D721Med (cell line): ENCODE measurements at places on chromosomes 13 and 19.

DNA sequence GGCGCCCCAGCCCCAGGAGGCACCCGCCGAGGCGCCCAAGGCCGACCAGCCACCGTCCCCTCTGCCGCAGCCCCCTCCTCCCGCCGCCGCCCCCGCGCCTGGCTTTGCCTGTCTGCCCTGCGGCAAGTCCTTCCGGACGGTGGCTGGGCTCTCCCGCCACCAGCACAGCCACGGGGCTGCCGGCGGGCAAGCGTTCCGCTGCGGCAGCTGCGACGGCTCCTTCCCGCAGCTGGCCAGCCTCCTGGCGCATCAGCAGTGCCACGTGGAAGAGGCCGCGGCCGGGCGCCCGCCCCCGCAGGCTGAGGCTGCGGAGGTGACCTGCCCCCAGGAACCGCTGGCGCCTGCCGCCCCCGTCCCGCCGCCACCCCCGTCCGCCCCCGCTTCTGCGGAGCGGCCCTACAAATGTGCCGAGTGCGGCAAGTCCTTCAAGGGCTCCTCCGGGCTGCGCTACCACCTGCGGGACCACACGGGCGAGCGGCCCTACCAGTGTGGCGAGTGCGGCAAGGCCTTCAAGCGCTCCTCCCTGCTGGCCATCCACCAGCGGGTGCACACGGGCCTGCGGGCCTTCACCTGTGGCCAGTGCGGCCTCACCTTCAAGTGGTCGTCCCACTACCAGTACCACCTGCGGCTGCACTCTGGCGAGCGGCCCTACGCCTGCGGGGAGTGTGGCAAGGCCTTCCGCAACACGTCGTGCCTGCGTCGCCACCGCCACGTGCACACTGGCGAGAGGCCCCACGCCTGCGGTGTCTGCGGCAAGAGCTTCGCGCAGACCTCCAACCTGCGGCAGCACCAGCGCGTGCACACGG is 2.6 kb upstream of the NAT14 start:
- DNase-seq, result no peak

DNA sequence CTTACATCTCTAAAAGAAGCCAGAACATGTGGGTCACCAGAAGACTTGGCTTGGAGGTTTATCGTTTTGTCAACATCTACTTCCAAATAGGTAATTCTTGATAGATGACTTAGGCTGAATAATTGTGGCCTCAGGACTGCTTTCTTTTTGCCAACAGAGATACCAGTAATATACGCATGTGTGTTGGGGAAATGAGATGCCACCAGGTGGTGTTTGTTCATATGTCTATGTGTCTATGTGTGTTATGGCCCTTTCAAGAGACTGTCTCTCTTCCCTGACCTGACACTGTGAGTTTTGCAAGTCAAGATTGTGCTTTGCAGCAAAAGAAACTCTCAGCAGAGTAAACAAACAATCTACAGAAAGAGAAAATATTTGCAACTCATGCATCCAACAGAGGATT is 31.6 kb upstream of the METTL21C start:
- DNase-seq, result no peak

- DNase-seq, result no peak
Observed at GRCh38 chr13:97384371-97384770, 49.6 kb upstream of the RAP2A start.

- no peak for DNase-seq
Observed at GRCh38 chr19:51462276-51462675, 4.0 kb upstream of the SIGLEC8 start.

DNA sequence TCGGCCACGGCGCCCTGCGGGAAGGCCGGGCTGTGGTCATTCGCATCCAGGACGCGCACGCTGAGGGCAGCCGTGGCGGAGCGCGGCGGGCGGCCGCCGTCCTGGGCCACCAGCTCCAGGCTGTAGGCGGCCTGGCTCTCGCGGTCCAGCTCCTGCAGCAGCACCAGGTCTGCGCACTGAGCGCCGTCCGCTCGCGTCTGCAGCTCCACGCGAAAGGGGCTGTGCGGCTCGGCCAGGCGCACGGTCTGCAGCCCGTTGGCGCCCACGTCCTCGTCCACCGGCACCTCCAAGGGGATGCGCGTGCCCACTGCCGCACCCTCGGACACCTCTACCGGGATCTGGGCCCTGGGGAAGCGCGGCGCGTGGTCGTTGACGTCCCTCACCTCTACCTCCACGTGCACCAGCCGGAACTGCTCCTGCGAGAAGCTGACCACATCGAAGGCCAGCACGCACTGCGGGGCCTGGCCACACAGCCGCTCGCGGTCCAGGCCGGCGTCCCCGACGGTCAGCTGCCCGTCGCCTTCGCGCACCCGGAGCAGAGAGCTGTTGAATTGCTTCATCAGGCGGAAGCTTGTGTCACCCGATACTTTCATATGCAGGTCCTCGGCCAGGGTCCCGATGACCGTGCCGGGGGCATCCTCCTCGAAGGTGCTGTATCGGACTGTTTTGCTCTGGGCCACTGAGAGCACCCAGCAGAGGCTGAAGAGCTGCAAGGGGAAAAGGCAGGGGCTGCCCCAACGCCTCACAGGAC is 583 bp downstream of the PCDH8 start:
- no peak for DNase-seq

DNA sequence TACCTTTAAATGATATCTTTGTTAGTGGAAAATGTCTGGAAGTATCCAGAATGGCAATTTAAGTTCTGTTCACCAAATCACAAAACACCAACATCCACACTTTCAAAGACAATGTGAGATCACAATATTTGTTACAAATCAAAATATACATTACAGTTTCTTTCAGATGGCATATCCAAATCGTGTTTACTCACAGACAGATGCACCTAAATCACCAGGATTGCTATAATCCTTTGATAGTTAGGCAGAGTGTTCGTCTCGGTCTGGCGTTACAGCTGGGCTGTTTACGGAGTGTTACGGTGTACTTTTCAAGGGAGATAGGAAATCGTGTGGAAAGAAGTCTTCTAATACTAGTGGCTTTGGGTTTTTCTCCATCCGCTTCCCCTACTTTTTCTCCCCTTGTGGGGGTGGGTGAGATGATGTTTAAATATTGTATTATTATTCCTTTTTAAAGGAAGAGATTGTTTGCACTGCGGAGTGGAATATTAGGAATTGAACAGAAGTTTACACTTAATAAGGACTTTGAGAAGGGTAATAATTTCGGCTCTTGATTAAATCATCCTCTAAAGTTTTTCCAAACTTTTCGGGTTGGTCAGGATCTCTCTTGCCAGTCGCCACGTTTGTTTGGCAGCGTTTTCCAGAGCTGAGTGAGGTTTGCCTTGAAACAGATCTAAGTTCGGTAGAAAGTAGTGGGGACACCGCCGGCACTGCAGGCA is 1.8 kb downstream of the MAB21L1 start:
- DNase-seq, result no peak

- no peak for DNase-seq
Observed at GRCh38 chr19:33440682-33441081, 67.2 kb downstream of the CEBPG start.

- DNase-seq, result no peak
Observed at GRCh38 chr13:113098162-113098732, 7.3 kb upstream of the F7 start.

DNA sequence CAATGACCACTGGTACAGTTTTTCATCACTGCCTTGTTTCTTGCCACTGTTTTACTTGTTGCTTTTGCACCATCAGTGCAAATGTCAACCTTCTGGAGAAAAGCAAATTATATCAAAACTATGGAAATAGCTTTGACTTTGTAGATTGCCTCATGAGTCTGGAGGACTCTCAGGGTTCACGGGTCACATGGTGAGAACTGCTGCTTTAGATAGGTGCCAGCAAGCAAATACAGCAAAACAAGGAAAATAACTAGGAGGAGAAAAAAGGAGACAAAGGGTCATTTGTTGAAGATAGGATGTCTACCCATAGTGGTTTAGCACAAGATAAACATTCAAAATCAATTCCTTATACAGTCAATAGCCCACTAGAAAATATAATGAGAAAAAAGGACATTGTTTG is 33.1 kb downstream of the POLR1D start:
- no peak for DNase-seq

- no peak for DNase-seq
Observed at GRCh38 chr19:29003641-29004409, 209.1 kb downstream of the UQCRFS1 start.

DNA sequence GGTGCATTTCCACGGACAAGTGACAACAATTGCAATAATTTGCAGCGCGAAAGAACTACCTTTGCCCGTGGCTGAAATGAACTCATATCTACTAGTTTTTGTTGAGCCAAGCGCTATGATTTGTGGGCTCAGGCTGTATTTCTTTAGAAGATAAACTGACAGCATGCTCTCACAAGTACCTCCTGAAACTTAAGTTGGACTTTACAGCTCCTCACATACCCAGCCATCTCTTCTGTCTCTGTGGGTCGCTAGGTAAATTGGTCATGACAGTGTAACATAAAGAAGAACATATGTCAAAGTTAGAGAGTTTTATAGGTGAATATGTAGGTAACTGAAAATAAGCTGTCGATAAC is 839 bp downstream of the COG6 start:
- no peak for DNase-seq

GRCh38 chr13:27659145-27659865 is 37.6 kb downstream of the POLR1D start:
- no peak for DNase-seq

GRCh38 chr13:35785576-35786303 is 309.3 kb upstream of the MAB21L1 start:
- no peak for DNase-seq

- DNase-seq, result no peak
Observed at GRCh38 chr19:56987184-56987583, 132.6 kb upstream of the USP29 start.

GRCh38 chr13:59954601-59955000 is 209.1 kb downstream of the DIAPH3 start:
- no peak for DNase-seq

- no peak for DNase-seq
Observed at GRCh38 chr19:56712611-56713276, 41.2 kb upstream of the ZNF835 start.

GRCh38 chr19:56866538-56866937 is 26.0 kb upstream of the PEG3 start:
- DNase-seq, result no peak

DNA sequence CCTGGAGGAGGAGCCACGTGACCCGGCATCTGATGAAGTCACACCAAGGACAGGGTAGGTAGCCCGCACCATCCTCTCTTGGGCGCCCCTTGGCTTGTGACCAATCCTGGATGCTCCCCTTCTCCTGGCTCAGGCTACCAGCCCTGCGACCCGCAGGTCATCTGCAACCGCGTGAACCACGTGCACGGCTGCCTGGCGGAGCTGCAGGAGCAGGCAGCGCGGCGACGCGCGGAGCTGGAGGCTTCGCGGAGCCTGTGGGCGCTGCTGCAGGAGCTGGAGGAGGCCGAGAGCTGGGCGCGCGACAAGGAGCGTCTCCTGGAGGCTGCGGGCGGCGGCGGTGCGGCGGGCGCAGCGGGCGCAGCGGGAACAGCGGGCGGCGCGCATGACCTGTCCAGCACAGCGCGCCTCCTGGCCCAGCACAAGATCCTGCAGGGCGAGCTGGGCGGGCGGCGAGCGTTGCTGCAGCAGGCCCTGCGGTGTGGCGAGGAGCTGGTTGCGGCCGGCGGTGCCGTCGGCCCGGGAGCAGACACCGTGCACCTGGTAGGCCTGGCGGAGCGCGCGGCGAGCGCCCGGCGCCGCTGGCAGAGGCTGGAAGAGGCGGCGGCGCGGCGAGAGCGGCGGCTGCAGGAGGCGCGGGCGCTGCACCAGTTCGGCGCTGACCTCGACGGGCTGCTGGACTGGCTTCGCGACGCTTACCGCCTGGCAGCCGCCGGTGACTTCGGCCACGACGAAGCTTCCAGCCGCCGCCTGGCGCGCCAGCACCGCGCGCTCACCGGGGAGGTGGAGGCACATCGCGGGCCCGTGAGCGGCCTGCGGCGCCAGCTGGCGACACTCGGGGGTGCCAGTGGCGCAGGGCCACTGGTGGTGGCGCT is 45.9 kb downstream of the SPTBN4 start:
- DNase-seq, result no peak

DNA sequence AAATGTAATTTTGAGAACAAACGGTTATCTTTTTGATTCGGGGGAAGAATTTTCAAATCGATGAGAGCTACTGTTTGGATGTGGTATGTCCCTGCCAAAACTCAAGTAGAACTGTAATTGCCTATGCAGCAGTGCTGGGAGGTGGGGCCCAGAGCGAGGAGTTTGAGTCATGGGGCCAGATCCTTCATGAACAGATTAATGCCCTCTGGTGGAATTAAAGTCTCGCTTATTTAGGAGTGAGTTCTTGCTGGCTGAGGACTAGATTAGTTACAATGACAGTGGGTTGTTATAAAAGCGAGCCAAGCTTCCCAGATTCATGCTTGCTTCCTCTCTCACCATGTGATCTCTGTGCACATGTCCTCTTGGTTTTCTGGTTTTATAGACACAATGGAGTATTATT is 11.8 kb upstream of the PRR20A start:
- no peak for DNase-seq

- DNase-seq, result peak; percentile 22
Observed at GRCh38 chr13:60661521-60661920, 264.5 kb downstream of the TDRD3 start.

DNA sequence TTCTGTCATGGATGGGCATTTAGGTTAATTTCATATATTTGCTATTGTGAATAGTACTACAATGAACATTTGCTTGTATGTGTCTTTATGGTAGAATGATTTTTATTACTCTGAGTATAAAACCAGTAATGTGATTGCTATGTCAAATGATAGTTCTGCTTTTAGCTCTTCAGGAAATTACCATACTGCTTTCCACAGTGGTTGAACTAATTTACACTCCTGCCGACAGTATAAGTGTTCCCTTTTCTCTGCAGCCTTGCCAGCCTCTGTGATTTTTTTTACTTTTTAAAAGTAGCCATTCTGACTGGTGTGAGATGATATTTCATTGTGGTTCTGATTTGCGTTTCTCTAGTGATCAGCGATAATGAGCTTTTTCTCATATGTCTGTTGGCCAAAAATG is 6.5 kb downstream of the SIGLEC7 start:
- DNase-seq, result no peak

- no peak for DNase-seq
Observed at GRCh38 chr13:91046715-91047327, 300.7 kb upstream of the MIR17HG start.

DNA sequence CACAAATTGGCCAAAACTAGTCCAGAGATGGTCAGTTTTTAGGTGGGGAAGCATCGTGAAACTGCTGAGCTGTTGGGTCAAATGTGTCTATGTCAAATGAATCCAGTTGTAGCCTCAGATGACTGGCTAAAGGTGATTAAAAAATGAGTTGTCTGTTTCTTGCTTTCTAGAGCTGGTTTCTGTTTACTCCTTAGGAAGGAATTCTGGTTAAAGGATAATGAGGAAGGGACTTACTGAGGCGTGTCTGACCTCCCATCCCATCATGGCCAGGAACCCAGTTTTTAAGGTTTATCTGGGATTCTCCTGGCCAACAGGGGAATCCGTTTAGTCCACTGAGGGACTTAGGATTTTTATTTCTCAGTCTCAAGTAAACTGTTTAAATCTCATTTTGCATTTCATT is 256.5 kb downstream of the UQCRFS1 start:
- DNase-seq, result no peak

DNA sequence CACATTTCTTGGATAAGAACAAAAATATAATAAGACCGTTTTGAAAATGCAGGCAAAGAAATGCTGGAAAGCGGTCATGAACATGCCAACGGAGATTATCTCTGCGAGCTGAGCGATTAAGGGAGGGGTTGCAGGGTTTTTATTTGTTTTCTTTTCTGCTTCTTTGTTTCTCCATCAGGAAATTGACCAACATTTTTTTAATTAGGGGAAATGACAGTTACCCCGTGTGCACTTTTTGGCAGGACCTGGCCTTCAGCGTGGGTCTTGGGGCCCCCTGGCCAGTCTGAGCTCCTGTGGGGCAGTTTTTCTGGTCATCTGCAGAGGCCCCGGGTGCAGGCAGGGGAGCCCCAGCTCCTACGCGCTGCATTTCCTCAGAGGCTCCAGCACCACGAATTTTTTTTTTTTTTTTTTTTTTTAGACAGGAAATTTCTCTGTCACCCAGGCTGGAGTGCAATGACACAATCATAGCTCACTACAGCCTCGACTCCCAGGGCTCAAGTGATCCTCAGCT is 31.3 kb upstream of the HOMER3 start:
- DNase-seq, result no peak
